HT-29 (cell line): ENCODE measurements at places on chromosomes 7 and 10. TPM values are rescaled to one million over a fixed set of nuclear protein-coding genes. Genes with fewer than 3 reads are reported as not detected.

GRCh38 chr7:120799813-120800475, 58.0 kb downstream of the TSPAN12 start:
- DNase-seq, result no peak

GRCh38 chr7:124773339-124773738, 7.7 kb upstream of the GPR37 start:
- no peak for DNase-seq

DNA sequence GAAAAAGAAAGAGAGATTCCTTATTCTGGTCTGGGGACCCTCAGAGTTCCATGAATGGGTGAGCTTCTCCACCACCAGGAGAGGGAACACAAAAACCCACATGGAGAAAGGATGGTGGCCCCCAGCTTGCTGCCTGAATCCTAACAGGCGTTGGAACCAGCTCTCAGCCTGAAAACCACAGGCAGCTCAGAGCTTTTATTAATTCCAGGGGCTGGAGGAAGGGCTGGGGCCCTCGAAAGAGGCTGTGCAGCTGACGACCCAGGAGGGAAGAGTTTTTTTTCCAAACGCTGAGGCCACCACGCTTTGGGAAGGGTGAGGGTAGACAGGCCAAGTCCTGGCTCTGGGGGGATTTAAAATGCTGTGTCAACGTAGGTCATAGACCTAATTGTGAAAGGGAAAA, 10.8 kb upstream of the ELN start:
- no peak for DNase-seq

- DNase-seq, result no peak
Measured at GRCh38 chr7:81744389-81744788, 25.5 kb downstream of the HGF start.

- no peak for DNase-seq
Measured at GRCh38 chr10:67261300-67261797, 335.5 kb downstream of the LRRTM3 start.

Gene ACTR3C
- 37.7 and 45.9 TPM in 2 replicates for total RNA-seq

- DNase-seq, result no peak
Measured at GRCh38 chr7:137850571-137850970, 3.8 kb upstream of the DGKI start.

DNA sequence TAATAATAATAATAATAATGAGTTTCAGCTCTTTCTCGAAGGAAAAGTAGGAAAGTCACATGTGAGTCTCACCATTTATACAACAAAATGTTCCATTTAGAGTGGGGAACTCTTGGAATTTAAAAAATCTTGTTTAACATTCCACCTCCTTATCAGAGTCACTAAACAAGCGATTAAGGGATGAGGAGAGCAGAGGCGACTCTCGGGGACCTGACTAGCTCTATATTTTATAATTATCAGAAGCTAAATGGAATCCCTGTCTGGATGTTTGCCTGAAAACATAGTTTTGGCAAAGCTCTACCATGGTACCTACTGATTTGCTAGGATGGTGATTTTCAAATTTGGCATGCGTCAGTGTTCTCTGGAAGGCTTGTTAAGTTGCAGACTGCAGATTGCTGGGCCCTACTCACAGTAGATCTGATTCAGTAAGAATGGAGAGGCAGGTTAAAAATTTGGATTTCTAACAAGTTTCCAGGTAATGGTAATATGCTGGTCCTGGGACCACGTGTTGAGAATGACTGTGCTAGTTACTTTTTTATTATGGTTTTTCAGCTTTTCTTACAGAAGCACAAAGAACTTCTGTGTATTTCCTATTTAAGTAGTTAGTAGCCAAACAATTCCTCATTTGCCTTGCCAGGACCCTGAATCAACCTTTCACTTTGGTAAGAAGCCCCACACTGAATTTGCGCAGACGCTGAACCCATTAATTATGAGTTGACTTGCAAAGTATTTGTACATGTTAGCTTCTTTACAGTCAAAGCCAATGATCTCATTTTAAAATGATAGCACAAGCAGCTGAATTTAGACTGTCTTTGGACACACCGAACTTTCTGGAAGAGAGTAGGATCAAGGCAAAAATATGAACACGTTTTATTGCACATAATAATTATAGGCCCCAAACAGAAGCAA, 39.5 kb downstream of the CPED1 start:
- DNase-seq, result no peak

DNA sequence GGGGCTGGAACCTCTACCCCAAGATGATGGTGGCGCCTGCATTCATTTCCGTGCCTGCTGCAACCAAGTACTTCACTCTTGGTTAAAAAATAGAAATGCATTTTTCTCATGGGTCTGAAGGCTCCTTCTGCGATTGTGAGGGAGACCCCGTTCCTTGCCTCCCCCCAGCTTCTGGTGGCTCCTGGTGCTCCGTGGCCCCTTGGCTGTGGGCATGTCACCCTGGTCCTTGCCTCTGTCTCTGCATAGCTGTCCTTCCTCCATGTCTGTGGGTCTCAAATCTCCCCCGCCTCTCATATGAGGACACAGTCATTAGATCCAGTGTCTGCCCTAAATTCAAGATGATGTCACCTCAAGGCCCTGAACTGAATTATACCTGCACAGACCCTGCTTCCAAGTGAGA, 317.9 kb downstream of the TCERG1L start:
- no peak for DNase-seq

DNA sequence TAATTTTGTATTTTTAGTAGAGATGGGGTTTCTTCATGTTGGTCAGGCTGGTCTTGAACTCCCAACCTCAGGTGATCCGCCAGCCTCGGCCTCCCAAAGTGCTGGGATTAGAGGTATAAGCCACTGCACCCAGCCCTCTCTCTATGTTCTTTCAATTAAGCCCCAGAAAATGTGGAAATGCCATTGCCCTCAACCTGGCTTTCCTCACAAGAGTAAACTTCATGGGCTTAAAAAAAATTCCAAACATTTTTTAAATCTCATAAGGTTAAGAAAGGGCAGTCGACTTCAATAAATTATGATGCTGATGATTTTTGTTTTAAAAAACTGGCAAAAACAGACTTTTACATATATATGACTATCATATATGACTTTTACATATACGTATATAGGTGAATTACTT, 107.6 kb downstream of the TES start:
- DNase-seq, result no peak

Gene ELMO1
- total RNA-seq, result 0.10 and 0.41 TPM in 2 replicates

- DNase-seq, result no peak
Measured at GRCh38 chr7:101884671-101885596, 67.5 kb downstream of the CUX1 start.

DNA sequence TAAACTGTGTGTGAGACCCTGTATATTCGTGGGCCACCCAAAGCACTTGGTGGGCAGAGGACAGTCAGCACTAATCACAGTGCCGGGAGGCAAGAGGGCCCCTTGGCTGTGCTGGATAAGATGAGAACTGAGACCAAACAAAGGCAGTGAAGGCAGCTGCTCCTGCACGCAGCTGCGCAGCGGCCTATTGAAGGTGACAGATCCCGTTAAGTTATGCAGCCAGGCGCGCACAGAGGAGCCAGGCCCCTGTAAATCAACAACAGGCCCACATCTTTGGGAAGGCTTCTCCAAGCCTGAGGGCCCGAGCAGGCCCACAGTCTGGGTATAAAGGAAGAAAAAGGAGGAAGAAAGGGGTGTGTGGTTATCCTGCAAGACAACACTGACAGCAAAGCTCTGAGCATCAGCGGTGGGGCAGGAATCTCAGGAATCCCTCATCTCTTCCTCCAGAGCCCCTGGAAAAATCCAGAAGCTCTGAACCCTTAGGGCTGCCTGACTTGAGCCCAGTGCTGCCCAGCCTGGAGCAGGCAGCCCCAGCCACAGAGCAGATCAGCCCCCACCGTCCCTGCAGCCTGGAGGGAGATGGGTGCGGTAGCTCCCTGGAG, 154.2 kb downstream of the ARHGAP12 start:
- no peak for DNase-seq

GRCh38 chr7:9507290-9507689, 1073.9 kb downstream of the NXPH1 start:
- DNase-seq, result no peak

DNA sequence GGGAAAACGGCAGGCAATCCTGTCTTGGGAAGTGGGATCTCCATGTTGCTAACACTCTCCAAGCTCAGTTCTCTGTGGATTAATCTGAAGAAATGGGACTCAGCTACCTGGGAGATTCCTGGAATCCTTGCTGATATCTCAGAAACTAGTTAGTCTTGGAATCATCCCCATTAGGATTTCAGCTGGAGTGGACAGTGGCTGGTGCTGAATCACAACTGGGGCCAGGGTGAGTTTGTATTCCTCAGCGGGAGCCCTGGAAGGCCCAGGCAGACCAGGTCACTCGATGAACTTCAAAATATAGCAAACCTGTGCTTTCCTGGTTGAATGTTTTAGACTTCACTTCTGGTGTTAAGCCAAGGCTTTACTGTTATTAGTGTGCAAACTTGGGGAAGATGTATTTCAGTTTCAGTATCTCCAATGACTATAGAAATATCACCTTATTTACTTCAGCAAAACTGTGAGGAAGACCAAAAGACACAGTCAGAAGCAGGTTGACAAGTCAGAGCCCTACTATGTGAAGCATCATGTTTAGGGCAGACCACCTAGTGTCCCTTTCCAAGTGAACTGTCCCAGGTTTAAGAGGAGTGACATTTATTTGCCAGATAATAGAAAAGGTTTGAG, 126.1 kb downstream of the AOAH start:
- DNase-seq, result no peak

GRCh38 chr10:26573674-26574073, 123.8 kb upstream of the PDSS1 start:
- DNase-seq, result no peak

- no peak for DNase-seq
Measured at GRCh38 chr7:29587195-29587808, 23.7 kb downstream of the PRR15 start.

DNA sequence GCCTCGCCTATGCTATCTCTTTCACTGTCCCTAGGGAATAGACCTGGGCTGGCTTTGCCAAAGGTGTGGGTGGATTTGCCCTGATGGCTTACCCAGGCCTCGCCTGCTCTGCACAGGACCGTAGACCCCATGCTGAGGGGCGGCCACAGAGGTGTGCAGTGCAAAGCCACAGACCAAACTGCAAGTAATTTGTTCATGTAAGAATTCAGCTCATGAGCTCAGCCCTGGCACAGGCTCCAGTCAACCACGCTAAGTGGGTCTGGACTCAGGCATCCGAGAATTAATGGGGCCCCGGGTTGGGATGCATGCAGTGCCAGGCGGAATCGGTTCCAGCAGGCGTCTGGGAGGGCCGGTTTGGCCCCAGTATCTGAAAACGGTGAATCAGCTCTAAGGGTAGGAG, 445.2 kb downstream of the DNAJB6 start:
- DNase-seq, result no peak

DNA sequence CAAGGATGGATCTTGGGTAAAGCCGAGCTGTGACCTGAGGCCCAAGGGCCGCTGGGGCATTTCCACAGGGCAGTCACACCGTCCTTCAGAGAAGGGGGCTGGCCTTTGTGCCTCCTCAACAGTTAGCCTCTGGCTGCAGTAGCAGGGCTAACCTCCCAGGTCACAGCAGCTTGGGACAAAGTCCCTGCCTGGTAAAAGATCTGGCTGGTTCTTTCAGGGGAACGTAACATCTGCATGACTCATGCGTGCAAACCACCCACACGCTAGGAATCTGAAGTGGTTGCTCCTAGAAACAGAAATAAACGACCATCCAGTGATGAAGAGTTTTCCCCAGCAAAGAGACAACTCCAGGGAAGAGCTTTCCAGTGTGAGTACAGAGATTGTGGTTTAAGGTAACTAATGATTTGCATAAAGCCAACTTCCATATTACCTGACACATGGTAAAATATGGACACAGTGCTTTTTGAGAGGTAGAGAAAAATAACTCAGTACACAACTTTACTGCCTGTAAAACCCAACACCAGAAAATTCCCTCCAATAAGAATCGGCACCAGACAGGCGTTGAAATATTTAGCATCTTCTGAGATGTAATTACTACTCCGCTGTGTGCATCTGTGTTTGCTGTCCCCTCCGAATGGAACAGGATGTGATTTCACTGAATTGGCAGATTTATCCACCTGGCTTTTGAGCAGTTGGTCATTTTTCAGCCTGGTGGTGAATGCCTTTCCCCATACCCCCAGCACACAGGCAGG, 84.9 kb upstream of the ADRB1 start:
- DNase-seq, result peak; percentile 95

- no peak for DNase-seq
Measured at GRCh38 chr7:155202106-155202871, 95.4 kb upstream of the INSIG1 start.

GRCh38 chr7:123823898-123824753, 20.8 kb upstream of the HYAL4 start:
- no peak for DNase-seq

DNA sequence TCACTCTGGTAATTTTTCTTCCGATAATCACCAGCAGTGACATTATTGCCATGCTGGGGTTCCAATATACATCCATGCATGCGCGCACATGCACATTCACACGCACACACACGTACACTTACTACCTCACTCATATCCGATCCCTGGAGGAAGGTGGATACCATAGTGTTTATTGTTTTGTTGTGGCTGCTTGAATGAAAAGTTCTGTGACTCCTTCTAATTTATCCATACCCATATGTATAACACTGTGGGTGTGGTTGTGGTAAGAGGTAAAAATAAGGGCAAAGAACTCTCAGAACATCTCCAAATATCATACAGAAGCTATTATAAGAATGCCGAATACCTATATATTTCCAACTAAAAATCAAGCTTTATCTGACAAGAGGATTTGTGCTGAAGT, 407.8 kb upstream of the PODXL start:
- no peak for DNase-seq

GRCh38 chr10:43117777-43118583, 20.3 kb upstream of the CSGALNACT2 start:
- no peak for DNase-seq

- peak; percentile 30 for DNase-seq
Measured at GRCh38 chr7:106425017-106425719, 140.4 kb upstream of the NAMPT start.

GRCh38 chr10:31728698-31729224, 199.9 kb downstream of the ARHGAP12 start:
- DNase-seq, result no peak

Gene CAMK1D
- 0.15 and 0.18 TPM in 2 replicates for total RNA-seq

Gene PVRIG
- total RNA-seq, result not detected in 2 replicates

DNA sequence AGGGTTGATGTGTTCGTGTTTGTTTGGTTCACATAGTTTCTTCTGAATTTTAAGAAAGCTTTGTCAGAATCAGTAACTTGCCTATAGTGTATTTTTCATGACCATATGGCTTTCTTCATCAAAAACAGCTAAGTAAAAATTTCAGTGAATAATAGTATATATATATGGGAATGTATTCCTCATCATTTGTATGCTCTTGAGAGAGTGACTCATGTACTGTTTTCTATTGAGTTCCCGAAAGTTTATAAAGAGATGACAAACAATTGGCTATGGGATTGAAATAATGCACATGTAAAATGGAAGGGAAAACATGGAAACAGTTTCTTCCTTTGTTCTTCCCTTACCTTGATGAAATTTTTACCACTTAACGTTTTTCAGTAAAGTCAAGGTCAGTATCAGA, 56.4 kb downstream of the KAT6B start:
- no peak for DNase-seq
